Mononuclear cell (primary cell): ENCODE measurements at places on chromosomes 4 and X. TPM values are rescaled to one million over a fixed set of nuclear protein-coding genes. Genes with fewer than 3 reads are reported as not detected.

Gene CLDN34
- not detected for total RNA-seq

Gene TAF1
- total RNA-seq = 61.8 TPM

Gene HSD17B13
- total RNA-seq = 1.6 TPM

Gene CPE
- total RNA-seq = 0.10 TPM

Gene RPL9
- total RNA-seq = 4,269 TPM

Gene FGA
- not detected for total RNA-seq

Gene PALLD
- 1.8 TPM for total RNA-seq

Gene FOXO4
- total RNA-seq = 14.0 TPM

Gene TENM3
- not detected for total RNA-seq

Gene MUC7
- not detected for total RNA-seq

Gene REPS2
- total RNA-seq = 1.8 TPM

Gene PNMA6A
- 0.10 TPM for total RNA-seq

Gene RPS6KA6
- total RNA-seq = 0.21 TPM

Gene NUDT11
- 1.6 TPM for total RNA-seq

Gene RXFP1
- not detected for total RNA-seq

Gene DCX
- total RNA-seq = not detected

Gene NSD2
- total RNA-seq = 45.3 TPM

Gene MEPE
- 0.21 TPM for total RNA-seq

Gene SGCB
- total RNA-seq = 1.4 TPM

Gene ADGRG2
- under 0.01 TPM for total RNA-seq

Gene NEUROG2
- not detected for total RNA-seq

Gene CSN3
- total RNA-seq = not detected

Gene CABS1
- not detected for total RNA-seq

Gene CT83
- total RNA-seq = not detected
